ENCODE measurements at places on chromosomes 4 and X.

DNA sequence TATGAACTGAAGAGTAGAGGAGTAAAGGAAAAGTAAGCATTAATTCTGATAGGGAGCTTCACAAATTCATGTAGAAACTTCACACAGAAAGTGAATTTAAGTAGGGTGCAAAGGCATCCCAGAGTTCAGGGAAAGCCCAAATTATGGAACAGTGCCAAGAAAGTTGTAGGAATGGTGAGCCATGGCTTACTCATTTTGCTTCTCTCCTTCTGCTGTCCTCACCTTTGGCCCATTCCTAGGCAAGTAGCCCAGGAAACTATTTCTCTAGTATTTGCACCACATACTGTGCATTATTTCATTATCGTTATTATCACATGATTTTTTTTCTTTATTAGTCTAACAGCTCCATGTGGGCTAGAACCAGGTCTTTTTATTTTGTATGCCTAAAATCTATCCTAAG, 34.9 kb upstream of the IL1RAPL1 start:
- DNase-seq: no peak

DNA sequence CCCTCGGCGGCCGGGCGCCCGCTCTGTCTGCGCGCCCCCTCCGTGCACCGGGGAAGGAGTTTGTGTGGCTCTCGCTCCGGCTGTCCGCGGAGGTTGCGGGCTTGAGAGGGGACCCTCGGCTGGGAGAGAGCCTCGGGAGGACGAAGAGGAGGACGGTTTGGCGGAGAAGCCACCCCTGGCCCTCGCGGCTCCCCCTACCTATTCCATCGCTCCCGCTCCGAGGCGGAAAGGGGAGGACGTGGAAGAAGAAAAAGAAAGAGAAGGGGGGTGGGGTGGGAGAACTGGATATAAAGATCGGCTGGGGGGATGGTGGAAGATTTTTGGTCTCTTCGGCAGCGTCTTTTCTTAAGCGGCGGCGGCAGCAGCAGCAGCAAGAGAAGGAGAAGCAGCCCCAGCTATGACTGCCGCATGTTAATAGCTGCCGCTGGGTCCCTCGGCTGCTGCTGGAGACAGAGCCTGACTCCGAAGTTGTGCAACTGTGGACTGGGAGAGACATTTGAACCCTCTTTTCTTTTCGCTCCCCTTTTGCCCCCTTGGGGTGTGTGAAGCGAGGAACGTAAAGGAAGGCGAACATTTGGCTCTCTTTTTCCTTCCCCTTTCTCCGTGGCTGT, 895 bp downstream of the ADGRL3 start:
- DNase-seq: no peak

- DNase-seq: no peak
Measured at GRCh38 chr4:27861381-27861787, 1000.7 kb downstream of the STIM2 start.

- DNase-seq: no peak
Measured at GRCh38 chrX:16347968-16348670, 180.8 kb downstream of the MAGEB17 start.

- no peak for DNase-seq
Measured at GRCh38 chr4:8086783-8087445, 71.7 kb downstream of the ABLIM2 start.

GRCh38 chr4:90080116-90080515, 47.1 kb upstream of the CCSER1 start:
- no peak for DNase-seq

- DNase-seq: peak; percentile 29
Measured at GRCh38 chr4:155582971-155583437, 83.6 kb upstream of the GUCY1A1 start.

DNA sequence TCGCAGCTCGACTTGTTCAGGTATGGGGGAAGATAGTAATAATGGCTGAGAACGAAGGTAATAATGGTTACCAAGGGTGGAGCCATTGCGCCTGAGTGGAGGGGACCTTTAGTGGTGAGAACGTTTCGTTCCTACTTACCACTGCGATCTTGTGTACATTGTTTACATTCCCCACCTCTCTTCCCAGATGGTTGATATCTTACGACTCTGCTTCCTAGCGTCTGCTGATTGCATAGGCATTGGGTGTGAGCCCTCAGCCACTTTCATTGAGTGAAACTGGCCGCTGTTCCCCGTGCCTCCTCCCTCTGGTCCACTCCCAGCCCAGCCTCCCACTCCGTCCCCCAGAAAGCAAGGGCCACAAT, 850 bp downstream of the IGBP1 start:
- DNase-seq: no peak

DNA sequence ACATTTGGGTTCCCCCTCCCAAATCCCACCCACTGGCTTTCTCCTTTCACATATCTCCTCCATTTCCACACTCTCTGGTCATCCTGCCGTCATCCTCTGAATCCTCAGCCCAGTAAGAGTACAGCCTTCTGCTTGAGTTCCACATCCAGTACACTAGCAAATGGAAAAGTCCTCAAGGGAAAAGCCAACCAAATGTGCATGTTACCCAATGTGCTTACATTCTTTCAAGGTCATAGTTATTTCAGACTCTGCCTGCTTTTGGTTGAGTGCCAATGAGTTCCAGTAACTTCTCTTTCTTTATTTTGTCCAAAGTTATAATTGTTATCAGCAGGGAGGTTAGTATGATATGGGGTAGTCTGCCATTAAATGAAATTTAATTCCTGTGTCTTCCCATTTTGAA, 78.1 kb downstream of the SRPX start:
- no peak for DNase-seq

GRCh38 chr4:147334478-147334877, 146.4 kb upstream of the EDNRA start:
- DNase-seq: no peak

GRCh38 chr4:76984127-76984526, 34.6 kb downstream of the SEPTIN11 start:
- no peak for DNase-seq

GRCh38 chr4:124433500-124433899, 279.0 kb downstream of the ANKRD50 start:
- no peak for DNase-seq

- DNase-seq: no peak
Measured at GRCh38 chr4:101104312-101105052, 242.8 kb downstream of the PPP3CA start.

GRCh38 chrX:46582325-46582724, 8.8 kb downstream of the CHST7 start:
- no peak for DNase-seq

- DNase-seq: no peak
Measured at GRCh38 chrX:107485013-107485412, 35.6 kb downstream of the FRMPD3 start.

DNA sequence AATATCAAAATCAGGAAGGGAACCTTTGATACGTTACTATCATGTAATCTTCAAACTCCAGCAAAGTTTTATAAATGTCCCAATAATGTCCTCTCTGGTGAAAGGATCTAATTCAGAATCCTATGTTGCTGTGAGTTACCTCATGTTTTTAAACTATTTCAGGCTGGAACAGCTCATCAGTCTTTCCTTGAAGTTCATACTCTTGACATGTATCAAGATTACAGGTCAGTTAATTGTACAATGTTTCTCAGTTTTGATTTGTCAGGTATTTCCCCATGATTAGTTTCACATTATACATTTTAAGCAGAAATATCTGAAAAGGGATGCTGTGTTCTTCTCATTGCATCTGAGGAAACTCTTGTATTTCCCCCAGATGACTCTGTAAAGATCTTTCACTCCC, 136.5 kb upstream of the HS3ST1 start:
- DNase-seq: no peak

DNA sequence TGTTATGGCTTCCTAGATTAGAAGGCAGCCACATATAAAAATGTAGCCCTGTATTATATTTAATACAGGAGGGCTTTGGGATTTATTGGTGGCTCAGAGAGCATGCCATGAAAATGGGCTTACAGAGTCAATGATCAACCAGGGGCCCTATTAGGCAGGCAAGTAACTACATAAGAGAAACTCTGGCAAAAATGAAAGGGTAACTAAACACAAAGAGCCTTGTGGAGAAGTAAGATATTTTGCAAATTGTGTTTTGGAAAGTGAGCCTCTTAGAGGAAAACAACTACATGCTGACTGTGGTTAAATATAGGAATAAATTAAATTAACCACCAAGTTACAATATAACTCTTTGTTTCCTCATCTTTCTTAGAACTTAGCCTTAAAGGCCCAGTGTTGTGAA, 5.5 kb downstream of the SAT1 start:
- no peak for DNase-seq

DNA sequence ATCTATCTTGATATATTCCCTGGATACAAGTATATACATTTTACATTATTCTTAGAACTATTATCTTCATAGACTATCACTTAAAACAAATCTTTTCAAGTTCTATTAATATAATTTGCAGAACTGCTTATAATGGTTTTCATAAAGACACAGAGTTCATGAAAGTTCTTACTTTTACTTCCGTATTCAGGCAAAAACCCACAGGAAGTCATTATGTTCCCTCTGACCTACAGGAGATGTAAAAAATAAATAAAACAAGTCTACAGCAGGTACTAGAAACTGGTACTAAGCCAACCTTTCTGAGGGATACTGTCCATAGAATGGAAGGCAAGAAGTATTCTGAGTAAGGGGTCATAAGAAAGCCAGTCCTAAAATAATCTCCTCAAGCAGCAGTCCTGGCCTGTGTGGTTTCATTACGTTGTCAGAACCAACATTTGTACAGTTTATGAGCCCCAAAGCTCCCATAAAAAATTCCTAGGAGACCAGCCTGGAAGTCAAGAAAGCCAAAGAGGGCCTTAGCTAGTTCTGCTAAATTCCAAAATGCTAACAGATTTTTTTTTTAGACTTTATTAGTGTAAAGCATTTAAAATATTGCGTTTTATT, 68.6 kb downstream of the CAMK2D start:
- no peak for DNase-seq

DNA sequence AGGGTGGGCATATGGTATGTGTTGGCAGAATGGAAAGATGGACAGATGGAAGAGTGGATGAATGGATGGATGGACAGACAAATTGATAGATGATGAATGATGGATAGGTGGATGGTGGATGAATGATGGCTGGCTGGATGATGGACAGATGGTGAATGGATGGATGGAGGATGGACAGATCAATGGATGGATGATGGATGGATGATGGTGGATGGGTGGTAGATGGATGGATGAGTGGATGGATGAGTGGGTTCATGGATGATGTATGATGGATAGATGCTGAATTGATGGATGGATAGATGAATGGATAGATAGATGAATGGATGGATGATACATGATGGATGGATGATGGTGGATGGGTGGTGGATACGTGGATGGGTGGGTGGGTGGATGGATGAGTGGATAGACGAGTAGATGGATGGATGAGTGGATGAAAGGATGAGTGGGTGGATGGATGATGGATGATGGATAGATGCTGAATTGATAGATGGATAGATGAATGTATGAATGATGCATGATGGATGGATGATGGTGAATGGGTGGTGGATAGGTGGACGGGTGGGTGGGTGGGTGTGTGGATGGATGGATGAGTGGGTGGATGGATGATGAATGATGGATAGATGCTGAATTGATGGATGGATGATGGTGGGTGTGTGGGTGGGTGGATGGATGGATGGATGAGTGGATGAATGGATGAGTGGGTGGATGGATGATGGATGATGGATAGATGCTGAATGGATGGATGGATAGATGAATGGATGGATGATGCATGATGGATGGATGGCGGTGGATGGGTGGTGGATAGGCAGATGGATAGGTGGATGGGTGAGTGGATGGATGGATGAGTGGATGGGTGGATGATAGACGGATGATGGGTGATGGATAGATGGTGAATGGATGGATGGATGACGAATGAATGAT, 249.6 kb downstream of the AFAP1 start:
- no peak for DNase-seq

DNA sequence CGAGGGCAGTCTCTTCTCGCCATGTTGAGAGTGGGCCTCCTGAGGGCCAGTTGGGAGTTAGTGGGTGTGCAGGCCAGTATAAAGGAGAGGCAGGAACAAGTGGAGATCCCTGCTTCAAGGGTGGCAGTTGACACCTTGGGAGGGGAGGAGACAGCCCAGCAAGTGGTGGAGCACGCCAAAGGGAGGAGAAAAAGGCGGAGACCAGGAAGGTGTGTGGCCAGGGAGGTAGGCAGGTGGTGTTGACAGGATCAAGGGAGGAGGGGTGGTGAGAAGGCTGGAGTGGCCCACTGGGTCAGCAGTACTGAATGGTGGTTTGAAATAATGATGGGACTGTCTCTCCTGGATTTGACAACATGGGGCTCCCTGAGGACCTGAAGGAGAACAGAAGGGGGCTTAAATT, 32.6 kb downstream of the ZNF185 start:
- no peak for DNase-seq

- DNase-seq: no peak
Measured at GRCh38 chrX:115368876-115369275, 79.4 kb downstream of the LUZP4 start.
